ENCODE measurements at places on chromosomes 4 and X. TPM values are rescaled to one million over a fixed set of nuclear protein-coding genes. Genes with fewer than 3 reads are reported as not detected.
A peak's percentile ranks its signal among the peaks of the same experiment; 100 is the strongest.

DNA sequence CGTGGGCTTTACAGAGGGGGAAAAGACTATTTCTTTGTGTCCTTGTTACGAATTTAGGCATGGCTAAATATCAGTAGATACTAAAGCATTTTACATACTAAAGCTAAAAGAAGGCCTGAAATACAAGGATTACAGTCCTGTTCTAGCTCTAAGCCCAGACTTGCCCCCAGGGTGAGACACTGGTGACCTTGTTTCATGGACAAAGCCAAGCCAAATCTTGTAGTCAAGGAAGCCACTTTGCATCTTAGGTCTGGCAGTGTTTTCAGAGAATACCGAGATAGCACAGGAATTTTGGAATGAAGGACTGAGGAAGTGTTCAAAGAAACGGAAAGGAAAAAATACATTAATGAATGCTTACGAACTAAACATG is 733 bp upstream of the G3BP2 start:
- DNase-seq: peak; percentile 27

- DNase-seq: no peak
Measured at GRCh38 chr4:128454881-128455280, 167.3 kb upstream of the PGRMC2 start.

GRCh38 chr4:30866907-30867306 is 146.7 kb downstream of the PCDH7 start:
- peak; percentile 30 for DNase-seq

- no peak for DNase-seq
Measured at GRCh38 chrX:100076031-100076430, 334.0 kb downstream of the PCDH19 start.

DNA sequence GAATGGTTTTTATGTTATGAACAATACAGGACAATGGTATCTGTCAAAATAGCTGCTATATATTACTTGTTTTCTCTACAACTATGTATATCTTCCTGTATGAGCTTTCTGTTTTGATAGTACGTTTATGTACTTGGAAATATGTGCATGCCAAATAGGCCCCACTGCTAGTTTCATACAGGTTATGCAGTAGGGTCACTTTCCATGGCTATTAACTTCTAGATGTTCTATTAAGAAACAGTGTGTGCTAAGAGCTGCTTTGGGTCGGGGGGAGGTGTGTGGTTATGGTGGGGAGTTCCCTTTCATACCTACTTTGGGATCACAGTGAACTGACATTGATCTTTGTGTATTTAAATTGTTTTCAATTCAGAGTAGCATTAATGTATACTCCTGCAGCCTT is 30.9 kb downstream of the RBPJ start:
- no peak for DNase-seq

- peak; percentile 87 for DNase-seq
Measured at GRCh38 chrX:7147978-7148854, at the start of gene PUDP. TSS of gene PUDP (minus strand) at chrX:7148153. CDS start at chrX:7148113, 40 bp downstream.

- DNase-seq: no peak
Measured at GRCh38 chr4:3320361-3321023, 27.7 kb downstream of the RGS12 start.

GRCh38 chrX:20654596-20655106 is 387.9 kb upstream of the RPS6KA3 start:
- DNase-seq: no peak

DNA sequence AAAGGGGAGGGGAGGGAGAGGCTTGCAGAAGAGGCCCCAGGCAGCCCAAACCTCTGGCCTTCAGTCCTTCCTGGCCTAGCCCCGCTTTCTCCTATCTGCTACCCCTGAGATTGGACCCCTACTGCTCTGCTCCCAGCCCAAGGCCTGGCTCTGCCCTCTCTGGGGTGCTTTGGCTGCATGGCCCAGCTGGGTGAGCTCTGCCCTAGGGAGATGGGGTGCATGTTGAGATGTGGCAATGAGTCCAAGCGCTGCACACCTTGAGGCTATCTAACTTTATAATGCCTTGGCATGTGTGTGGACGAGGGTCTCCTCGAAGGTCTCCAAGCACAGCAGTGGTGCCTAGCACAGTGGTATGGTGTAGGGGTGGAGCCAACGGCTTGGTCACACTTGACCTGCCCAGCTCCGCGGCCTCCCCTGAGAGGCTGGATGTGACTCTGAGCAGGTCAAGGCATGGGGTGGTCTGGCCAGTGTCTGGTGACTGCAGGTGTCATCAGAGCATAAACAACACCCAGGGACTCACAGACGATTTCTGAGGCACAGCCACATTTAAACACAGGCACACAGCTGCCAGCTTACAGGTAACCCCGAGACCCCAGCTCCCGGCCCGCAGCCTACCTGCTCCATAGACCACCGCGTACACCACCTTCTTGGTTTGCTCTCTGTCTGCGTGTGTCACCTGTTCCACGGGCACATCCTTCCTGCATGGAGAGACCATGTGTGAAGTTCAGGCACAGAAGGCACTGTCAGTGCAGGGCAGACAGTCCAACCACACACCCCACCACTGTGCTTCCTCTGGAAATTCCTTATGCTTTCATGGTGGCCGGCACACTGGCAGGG is 36.3 kb downstream of the NAT8L start:
- DNase-seq: no peak

DNA sequence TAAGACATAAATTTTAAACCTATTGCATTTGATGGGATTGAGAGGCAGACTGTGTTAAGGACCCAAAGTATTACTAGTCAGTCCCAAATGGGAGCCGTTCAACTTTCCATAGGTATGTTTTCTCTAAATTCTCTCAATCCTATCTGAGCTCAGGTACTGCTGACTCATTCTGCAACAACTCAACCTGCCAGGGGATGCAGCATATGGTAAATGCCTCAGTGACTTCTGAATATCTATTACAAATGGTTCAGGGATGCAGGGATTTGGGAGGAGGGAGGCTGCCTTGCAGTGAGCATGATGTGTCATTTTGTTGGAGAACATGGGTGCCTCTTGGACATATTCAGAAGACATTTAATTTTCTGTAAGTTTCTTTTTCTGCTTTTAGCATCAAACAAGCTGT is 97.3 kb downstream of the HDAC8 start:
- no peak for DNase-seq

GRCh38 chrX:72040506-72040905 is 91.2 kb downstream of the RTL5 start:
- no peak for DNase-seq

- peak; percentile 20 for DNase-seq
Measured at GRCh38 chr4:140267576-140267975, 105.9 kb upstream of the SCOC start.

DNA sequence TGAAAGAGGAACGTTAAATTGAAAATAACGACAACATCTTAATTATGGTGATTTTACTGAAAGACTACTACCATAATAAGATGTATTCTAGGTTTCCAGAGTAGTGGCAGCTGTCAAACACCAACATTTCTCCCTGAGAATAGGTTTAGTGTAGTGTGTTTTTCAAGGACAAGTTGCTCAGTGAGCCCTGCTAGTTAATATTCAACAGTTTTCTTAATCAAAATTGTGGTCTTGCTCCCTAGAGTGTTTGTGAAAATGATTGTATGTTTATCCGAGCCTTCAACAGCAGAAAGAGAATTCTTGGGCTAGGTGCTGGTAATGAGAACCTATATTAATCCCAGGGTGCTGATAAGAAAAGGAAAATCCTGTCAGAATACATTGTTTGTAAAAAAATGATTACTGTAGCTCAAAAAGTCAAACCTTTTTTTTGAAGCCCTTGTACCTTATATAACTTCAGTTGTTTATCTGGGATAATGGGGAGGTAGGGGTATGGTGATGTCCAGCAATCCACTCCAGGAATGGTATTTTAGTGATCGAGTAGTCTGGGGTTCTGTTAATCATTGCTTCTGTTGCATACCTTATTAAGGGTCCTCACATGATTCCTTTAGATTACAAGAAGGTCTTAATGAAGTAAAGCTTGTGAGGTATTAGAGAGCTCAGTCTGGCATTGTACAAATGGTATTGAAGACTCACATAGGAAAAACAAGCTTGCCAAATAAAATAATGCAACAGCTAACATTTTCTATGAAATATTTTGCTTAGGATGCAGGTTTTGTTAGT is 110.7 kb downstream of the CCSER1 start:
- DNase-seq: no peak

DNA sequence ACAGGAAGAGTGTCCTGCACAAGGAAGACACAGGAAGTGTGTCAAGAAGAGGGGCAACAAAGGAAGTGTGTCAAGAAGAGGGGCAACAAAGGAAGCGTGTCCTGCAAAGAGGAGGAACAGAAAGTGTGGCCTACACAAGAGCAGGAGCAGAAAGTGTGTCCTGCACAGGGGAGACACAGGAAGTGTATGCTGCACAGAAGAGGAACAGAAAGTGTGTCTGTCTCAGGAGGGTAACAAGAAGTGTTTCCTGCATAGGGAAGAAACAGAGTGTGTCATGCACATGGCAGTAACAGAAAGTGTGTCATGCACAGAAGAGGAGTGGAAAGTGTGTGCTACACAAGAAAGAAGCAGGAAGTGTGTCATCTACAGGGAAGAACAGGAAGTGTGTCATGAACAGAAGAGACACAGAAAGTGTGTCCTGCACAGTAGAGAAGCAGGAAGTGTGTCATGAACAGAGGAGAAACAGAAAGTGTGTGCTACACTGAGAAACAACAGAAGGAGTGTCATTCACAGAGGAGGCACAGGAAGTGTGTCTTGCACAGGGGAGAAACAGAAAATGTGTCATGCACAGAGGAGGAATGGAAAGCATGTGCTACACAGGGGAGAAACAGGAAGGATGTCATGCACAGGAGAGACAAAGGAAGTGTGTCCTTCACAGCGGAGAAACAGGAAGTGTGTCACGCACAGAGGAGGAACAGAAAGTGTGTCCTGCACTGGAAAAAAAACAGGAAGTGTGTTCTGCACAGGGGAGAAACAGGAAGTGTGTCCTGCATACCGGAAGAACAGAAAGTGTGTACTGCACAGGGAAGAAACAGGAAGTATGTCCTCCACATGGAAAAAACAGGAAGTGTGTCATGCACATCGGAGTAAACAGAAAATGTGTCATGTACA is 526.4 kb upstream of the PRKX start:
- no peak for DNase-seq

DNA sequence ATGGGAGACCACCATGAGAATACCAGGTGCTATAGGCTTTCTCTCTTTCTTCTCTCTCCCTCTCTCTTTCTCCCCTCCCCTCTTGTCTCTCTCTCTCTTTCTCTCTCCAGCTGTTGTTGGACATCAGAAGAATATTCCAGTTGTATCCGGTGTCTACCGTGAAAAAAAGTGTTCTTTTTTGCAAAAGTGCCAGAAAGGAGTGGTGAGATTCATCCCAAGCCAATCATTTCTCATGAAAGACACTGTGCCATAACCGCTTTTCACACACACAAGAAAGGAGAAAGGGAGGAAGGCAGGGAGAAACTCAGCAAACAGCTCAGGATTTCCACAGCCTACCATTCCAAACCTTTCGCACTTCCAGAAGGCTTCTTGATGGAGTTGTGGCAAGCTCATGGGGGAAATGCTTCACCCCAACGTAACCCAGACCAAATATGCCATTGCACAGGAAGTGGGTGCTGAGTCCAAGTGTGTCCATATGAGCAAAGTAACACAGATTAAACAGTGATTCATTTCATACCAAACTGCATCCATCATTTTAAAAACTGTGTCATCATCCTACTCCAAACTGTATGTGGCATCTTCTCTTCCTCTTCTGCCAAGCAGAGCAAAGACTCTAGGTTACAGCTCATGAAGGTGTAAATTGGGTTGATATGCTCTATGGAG is 224.0 kb downstream of the APBB2 start:
- DNase-seq: peak; percentile 56

DNA sequence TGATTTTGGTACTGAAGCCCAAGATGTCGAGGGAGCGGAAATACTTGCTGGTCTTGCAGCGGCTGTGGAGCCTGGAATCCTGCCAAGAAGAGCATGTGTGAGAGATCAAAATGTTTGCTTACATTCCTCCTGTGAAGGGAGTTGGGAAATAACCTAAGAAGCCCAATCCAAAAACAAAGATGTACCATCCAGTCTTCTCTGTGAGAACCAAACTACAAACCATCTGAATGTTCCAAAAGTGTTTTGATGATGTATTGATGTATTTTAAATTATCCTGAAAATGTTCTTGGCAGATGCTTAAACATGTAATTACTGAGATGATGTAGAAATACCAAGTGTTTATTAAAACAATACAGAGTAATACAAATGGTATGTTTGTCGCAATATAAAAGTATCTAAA is 10.1 kb upstream of the ADH1A start:
- peak; percentile 80 for DNase-seq

DNA sequence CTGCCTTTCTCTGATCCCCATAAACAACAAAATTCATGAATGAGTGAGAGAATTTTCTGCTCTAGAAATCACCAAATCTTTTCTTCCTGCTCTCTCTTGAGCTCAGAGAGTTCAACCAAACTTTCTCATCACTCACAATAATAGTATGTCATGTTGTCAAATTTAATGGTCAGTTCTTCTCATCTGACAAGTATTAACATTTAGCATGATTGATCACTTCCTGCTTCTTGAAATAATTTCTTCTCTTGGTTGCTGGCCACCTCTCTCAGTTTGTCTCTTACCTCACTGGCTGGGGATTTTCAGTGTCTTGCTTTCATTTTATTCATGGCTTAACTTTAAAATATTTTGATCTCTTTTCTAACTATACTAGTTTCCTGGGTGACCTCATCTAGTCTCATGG is 25.5 kb upstream of the FGF5 start:
- DNase-seq: no peak

- DNase-seq: peak; percentile 9
Measured at GRCh38 chrX:149392921-149393320, 112.2 kb downstream of the IDS start.

- no peak for DNase-seq
Measured at GRCh38 chr4:147616849-147617172, 386 bp upstream of the TMEM184C start.

GRCh38 chr4:6270636-6271121 is 1.0 kb downstream of the WFS1 start:
- DNase-seq: no peak

- no peak for DNase-seq
Measured at GRCh38 chr4:30870513-30870912, 150.3 kb downstream of the PCDH7 start.

The MECP2 gene
- 18.8 TPM for total RNA-seq

The HPGDS gene
- 18.3 TPM for total RNA-seq

The TRPC3 gene
- 8.7 TPM for total RNA-seq

The FGF2 gene
- total RNA-seq: 58.0 TPM

The SMAD1 gene
- total RNA-seq: 10.8 TPM

The RAB33A gene
- 18.8 TPM for total RNA-seq

The KIAA1210 gene
- 0.24 TPM for total RNA-seq

The PRKG2 gene
- total RNA-seq: 0.96 TPM

The TDO2 gene
- total RNA-seq: 40.9 TPM

The WDR17 gene
- 7.2 TPM for total RNA-seq
